HTR-8/SVneo (cell line): ENCODE measurements at places on chromosomes 11 and 22.
A peak's percentile ranks its signal among the peaks of the same experiment; 100 is the strongest.

DNA sequence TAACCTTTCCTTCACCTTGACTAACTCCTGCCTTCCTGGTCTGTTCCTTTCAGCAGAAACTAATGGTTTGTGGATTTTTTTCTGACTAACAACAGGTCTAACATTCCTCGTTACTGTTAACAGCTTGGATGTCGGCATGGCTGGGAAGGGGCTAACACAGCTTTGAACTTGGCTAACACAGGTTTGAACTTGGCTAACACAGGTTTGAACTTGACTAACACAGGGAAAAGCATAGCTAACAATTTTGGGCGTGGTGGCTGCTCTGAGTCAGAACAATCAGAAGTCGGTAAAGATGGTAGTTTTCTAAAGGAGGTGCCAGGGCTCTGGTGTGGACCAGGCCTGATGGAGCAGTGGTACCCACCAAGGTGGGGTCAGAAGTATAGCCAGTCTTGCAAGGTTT is 16.1 kb downstream of the MIAT start:
- DNase-seq, result no peak

GRCh38 chr11:44743959-44744557 is 17.3 kb downstream of the TSPAN18 start:
- DNase-seq, result no peak

GRCh38 chr11:55457641-55458040 is 89.9 kb downstream of the OR4A15 start:
- DNase-seq, result no peak

- DNase-seq, result peak; percentile 71
These were observed 34.3 kb downstream of the TSPAN18 start for GRCh38 chr11:44760917-44761550.

DNA sequence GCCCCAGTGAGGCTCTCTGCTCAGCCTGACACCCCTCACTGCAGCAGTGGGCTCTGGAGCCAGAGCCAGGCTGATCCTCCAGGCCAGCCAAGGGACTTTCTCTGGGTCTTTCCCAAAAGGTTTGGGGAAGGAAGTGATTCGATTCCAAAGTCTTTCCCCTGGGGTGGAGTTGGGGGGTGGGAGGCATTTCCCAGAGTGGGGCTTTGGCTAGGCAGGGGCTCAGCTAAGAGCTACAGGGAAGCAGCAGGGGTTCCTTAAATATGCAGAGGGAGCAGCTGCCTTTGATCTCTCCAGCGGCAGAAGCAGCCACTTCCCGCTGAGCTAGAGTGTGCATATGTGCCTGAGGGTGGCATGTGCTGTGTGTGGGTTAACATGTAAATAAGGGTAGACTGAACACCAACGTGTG is 192.9 kb downstream of the INSC start:
- DNase-seq, result no peak

GRCh38 chr11:60305906-60306619 is 21.0 kb upstream of the MS4A6E start:
- peak; percentile 11 for DNase-seq

GRCh38 chr11:72468289-72468688 is 34.0 kb upstream of the CLPB start:
- DNase-seq, result no peak

GRCh38 chr11:12802418-12803085 is 128.3 kb downstream of the TEAD1 start:
- peak; percentile 54 for DNase-seq

GRCh38 chr11:492427-493226 is 14.4 kb downstream of the RNH1 start:
- DNase-seq, result no peak

DNA sequence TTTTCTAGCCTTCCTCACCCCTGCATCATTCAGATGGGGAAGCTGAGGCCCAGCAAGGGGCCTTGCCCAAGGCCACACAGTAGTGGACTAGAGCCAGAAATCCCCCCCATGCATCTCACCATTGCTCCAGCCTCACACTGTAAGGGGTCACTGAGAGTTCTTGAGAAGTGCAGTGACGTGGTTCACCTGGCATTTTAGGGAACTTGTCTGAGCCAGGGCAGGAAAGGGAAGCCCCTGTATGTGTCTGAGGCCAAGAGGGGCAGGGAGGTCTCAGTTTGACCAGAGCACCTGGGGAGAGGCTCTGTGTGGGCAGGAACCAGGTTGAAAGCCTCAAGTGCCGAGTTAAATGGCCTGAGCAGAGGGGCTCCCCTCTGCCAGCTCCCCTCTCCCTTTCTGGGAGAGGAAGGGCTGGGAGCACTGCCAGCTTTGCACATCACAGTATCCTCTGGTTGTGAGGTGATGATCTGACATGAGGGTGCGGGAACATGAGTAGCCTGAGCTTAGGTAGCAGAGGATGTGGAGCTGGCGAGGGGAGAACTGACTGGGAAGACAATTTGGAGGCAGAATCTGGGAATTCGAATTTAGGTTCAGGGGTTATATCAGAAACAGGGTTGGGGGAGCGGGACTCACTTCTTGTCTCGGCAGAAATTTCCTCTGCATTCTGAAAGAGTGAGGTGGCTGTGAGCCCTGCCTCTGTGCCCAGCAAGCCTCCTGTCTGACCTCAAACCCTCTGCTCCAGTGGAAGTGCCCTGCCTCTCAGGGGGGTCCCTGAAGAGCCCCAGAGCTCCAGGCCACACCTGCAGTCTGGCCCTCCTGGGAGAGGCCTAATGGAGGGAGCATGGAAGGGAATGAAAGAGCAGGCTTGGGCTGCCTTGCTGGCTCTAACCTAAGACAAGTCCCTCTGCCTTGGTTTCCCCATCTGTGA is 14.6 kb downstream of the ARHGEF17 start:
- no peak for DNase-seq

DNA sequence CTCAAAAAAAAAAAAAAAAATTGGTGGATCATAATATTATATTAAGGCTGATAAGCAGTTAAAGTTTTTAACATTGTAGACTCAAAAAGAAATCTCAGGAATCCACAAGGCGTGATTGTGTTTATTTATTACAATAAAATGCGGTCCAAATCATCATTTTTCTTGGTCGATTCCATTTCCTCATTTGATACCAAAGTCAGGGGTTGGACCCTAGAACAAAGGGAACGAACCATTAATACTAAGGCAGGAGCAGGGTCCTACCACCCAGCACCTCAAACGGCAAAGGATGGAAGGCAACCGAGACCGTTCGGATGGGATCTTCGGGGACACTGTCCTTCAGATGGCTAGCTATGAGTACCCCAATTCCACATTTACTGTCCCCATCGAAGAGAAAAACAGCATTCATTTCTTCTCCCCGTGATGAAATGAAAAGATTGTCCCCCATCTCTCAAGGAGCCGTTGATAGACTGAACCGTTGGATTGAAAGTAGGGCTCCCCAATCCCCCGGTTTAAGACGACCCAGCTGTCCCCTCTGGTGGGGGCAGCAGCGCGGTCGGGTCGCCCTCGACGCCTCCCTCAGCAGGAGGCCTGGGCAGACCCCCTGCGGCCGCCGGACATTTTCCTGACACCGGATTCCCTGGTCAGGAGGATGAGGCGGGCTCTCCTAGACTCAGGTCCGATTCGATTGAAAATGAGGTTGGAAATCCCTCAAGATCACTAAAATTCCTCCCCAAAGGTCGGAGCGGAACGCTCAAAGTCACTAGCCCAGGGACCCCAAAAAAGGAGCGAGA is 607 bp downstream of the DMC1 start:
- DNase-seq, result no peak

- DNase-seq, result no peak
These were observed 4.3 kb upstream of the SLC25A17 start for GRCh38 chr22:40823426-40823825.

GRCh38 chr22:43326331-43327156 is 16.6 kb downstream of the SCUBE1 start:
- no peak for DNase-seq

DNA sequence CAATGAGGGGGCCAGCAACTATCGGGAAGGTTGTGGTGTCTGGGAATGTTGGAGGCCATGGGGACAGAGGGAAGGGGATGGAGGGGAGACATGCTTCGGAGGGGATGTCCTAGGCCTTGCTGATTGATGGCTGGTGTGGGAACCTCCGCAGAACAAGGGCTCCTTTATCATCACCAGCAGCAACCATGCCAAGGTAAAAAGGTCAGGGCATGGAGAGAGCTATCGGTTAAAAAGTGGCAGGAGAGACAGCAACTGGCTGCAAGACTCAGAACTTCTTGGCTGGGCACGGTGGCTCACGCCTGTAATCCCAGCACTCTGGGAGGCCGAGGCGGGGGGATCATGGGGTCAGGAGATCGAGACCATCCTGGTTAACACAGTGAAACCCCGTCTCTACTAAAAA is 3.0 kb downstream of the GSTT4 start:
- no peak for DNase-seq

DNA sequence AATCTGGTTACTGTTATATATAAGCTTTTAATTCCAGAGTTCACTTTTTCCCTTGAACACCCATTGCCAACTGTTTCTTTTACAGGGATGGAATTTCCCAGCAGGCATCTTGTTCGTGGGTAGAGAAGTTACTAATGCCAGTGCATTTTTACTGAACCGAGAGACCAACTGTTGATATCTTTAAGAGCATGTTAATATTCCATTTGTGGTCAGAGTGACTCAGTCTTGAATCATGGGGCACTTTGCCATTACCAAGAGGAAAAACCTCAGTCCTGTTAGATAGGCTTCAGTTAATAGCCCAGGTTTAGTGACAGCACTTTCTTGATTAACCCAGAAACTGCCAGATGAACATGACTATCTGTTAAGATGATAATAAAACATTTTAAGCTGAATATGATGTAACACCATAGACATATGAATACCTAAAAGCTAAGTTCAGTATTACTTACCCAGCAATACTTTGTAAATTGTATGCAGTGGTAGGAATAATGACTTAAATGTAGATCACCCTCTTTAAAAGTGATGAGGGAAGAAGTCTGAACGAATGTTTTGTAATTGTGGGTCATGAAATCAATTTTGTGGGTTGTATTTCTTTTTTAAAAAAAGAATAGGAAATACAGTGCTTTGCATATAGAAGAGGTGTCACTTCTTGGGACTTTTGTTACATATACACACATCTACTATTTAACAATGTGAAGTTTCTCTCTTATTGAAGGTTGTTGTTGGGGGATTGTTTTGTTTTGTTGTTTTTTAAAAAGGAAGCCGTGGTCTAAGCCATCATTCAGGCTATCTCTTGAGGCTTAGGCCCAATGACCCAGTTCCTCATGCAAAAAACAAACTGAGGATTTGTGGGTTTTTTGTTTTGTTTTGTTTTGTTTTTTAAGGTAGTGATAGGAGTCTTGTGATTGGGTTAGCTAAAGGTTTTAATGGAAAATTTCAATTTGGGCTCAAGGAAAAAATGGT is 79.2 kb upstream of the GRIK4 start:
- peak; percentile 82 for DNase-seq

GRCh38 chr11:8593455-8593854 is 573 bp downstream of the STK33 start:
- DNase-seq, result no peak

DNA sequence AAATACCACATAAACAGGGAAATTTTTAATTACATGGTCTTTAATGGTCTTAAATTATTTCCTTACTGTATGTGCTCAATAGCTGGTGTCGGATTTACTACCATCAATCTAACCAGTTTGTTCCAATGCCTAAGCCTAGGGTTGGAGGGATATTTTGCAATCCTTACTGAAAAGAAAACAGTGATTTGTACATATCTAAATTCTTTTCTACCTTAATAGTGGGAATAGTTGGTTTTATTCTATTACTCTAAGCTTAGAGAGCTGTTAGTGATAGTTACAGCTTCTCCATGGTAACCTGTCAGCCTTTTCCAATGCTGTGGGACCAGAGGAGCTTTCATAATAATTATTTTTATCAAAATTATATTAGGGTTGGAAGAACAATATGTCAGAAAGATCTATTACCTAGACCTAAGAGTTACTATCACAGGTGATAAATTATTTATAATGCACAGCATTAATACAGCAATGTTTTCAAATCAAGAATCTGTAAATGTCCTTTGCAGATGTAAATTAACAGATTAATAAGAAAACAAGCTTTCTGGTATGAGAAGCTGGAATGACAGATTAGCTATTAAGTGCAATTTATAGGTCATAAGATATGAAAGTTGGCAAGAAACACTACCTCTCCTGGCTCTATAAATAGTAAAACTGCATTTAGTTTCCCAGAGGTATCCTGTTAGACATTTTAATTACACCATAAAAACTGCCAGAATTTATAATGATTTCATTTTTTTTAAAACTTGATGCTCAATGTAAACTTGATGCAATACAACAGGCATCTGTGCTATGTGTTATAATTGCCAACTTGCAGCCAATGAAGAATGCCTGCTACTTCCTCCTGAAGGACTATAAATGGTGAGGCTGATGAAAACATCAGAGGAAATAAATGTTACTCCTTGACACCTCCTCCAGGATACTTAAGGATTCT is 262.0 kb upstream of the PITPNB start:
- DNase-seq, result no peak

DNA sequence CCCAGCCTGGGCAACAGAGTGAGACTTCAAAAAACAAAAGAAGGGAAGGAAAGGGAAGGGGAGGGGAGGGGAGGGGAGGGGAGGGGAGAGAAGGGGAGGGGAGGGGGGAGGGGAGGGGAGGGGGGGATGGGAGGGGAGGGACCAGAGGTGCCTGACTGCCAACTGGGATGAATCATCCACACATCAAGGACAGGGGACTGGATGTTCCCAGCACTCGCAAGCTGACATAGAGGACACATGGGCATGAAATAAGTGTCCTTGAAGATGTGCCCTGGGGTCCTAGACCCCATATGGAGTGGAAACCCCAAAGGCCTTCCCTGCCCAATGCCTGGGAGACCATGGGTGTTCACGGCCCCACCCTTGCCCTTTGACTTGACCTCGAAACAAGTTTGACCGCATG is 19.8 kb downstream of the TST start:
- peak; percentile 21 for DNase-seq

GRCh38 chr11:125457814-125458343 is 38.2 kb downstream of the FEZ1 start:
- DNase-seq, result no peak

DNA sequence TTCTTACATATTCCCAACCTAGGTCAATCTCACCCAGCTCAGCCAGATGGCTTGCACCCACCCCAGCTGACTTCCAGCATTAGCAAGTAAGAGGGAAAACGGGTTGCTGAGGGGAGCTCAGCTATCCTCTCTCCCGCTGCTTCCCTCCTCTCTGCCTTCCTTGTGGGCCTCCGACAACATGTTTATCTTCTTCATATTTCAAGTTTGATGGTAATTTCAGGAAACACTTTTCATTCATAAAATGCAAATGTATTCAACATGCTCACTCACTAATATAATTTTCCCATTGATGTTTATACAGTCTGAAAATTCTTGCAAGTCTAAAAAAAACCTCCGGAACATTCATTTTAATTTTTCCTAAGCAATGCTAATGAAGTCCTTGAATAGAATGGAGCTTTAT is 372.5 kb upstream of the B3GAT1 start:
- no peak for DNase-seq

- DNase-seq, result no peak
These were observed 6.5 kb downstream of the APOL2 start for GRCh38 chr22:36232715-36233401.

GRCh38 chr22:50673231-50674129 is 857 bp downstream of the SHANK3 start:
- no peak for DNase-seq
